ENCODE measurements at places on chromosomes 6 and 20.
A peak's percentile ranks its signal among the peaks of the same experiment; 100 is the strongest.

- no peak for DNase-seq
These were observed 87.1 kb upstream of the NT5E start for GRCh38 chr6:85362652-85363310.

- DNase-seq = no peak
These were observed 58.2 kb downstream of the MOCS1 start for GRCh38 chr6:39876111-39876510.

DNA sequence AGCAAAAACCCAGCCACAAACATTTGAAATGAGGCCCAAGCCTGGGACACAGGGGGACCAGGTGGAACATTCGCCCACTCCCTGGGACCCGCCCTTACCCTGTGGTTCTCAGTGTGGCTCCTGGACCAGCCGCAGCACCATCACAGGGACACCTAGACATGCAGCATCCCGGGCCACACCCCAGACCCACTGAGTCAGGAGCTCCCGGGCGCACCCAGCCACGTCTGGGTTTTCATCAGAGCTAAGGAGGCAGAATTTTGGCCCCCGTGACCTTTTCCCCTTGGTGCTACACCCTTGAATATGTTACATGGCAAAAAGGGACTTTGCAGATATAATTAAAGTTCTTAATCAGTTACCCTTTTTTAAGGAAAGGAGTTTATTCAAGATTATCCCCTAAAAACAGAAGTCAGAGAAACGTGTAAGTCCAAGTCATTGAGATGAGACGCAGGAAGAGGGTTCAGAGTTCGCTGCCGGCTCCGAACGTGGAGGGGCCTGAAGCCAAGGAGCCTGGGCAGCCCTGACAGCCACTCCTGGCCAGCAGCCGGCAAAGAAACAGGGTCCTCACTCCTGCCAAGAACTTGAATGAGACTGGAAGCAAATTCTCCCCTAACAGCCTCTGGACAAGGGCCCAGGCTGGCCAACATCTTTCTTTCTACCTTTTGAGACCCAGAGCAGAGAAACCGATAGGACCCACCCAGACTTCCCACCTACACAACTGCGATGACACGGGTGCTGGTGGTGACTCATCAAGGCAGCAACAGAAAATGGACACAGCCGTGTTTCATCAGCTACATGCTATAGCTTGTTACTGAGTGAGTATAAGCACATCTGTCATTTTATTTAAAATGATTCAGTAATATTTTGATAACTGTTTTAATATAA, 25.3 kb downstream of the BFSP1 start:
- no peak for DNase-seq

DNA sequence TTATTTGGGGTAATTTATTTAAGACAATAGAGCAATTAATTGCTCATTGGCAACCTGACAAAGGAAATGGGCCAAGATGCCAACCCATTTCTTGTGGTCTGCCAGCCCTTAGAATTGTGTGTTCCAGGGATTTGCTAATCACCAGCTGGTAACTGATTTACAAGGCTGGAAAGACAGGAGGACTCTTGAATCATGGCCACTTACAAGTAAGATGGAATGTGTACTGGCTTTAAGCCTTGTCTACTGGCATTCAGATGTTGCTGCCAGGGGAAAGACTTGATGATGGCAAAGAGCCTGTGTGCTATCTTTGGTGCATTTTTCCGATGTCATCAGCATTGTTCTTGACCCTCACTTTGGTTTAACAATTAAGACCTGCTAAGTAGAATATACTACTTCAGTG, 91.0 kb downstream of the BCKDHB start:
- no peak for DNase-seq

GRCh38 chr6:34484899-34485298, 19.0 kb downstream of the PACSIN1 start:
- no peak for DNase-seq

- DNase-seq = no peak
These were observed 12.8 kb downstream of the SNX14 start for GRCh38 chr6:85580878-85581267.

- no peak for DNase-seq
These were observed 285.8 kb upstream of the SULF2 start for GRCh38 chr20:48070991-48071652.

GRCh38 chr6:158002951-158003853, 21.5 kb downstream of the SYNJ2 start:
- no peak for DNase-seq

DNA sequence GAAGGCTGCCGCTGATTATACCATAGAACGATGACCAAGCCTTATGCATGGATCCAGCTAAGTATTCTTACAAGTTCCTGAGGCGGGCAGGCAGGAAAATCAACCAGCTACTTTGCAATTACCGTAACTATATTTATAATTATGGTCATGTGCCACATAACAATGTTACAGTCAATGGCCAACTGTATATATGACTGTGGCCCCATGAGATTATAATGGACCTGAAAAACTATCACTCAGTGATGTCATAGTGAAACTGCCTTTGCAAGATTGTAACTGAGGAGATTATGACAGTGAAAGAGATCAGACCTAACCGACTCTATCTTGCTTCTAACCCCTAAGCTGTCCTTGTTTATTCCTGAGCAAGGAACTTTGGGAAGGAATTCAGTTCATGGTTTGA, 33.1 kb upstream of the FAM135A start:
- no peak for DNase-seq

DNA sequence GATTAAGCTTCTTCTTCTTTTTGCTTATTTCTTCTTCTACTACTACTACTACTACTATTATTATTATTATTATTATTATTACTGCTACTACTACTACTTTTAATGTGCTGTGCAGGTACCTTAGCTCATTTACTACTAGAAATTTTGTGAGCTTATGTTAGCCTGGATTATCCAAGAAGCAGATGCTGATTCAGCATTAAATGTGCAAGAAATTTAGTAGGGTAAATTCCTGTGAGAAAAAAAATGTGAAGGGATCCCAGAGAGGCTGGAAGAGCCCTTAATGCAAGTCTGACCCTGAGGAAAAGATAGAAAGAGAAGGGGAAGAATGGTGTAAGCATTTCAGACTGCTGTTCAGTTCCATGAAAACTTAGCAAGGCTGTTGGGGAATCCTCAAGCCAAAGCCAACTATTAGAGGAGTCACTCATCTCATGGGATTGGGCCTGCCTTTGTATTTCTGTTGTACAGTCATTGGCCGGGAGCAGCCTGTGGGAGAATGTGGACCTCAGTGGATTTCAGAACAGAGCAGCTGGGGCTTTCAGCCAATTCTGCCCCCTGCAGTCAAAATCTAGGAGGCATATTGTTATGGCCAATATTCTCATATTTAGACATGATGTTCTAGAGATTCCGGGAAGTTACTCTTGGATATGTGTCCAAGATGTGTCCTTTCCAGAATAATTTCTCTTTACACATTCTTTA, 37.2 kb upstream of the TSPYL1 start:
- DNase-seq = no peak

- peak; percentile 78 for DNase-seq
These were observed 91.4 kb upstream of the AFDN start for GRCh38 chr6:167735084-167735950.

- DNase-seq = peak; percentile 28
These were observed 1.3 kb upstream of the TAF4 start for GRCh38 chr20:62066983-62067433.

GRCh38 chr20:5078399-5078958, 41.3 kb downstream of the PCNA start:
- no peak for DNase-seq

DNA sequence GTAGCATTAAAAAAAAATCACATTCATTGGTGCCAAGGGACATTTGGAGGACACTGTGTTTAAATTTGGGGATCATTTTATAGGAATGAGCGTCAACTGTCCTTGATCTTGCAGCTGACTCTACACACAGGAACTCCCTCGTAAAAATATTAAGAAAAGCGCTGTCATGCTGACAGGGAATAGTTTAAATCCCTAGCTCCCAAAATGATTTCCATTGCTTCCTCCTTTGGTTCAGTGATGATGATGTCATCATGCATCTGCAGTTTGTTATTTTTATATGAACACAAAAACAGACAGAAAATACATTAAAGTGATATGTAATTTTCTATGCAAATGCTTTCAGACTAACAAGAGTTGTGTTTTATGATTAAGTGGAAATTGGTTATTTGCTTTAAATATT, 275.6 kb downstream of the BTBD9 start:
- DNase-seq = no peak

Data from NCI-H1092 treated with DMSO at 0.1 percent for 48 hours (cell line).